ENCODE measurements at places on chromosomes 16 and 17.
A peak's percentile ranks its signal among the peaks of the same experiment; 100 is the strongest.

DNA sequence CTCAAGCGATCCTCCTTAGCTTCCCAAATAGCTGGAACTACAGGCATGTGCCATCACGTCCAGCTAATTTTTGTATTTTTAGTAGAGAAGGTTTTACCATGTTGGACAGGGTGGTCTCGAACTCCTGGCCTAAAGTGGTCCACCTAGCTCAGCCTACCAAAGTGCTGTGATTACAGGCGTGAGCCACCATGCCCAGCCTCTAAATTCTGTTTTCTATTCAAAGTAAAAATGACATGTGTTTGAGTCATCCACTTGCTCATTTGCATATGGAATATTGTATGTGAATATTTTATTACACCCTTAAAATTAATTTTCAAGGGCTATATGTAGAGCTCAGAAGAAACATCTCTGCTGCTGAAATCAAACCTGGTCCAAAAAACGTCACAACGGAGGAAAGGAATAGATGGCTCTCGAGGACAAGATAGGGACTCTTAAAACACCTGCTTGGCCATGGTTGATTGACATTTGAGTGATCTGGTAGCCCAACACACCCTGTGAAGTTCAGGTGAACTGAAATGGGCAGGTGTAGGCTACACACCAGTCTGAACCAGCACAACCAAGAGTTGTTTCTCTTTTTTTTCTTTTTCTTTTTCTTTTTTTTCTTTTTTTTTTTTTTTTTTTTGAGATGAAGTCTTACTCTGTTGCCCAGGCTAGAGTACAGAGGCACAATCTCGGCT is 51.1 kb downstream of the SF3B3 start:
- DNase-seq: no peak

GRCh38 chr16:81502396-81503070 is 57.9 kb downstream of the CMIP start:
- no peak for DNase-seq

- peak; percentile 47 for DNase-seq
Measured at GRCh38 chr17:73750975-73751374, 106.7 kb upstream of the SDK2 start.

DNA sequence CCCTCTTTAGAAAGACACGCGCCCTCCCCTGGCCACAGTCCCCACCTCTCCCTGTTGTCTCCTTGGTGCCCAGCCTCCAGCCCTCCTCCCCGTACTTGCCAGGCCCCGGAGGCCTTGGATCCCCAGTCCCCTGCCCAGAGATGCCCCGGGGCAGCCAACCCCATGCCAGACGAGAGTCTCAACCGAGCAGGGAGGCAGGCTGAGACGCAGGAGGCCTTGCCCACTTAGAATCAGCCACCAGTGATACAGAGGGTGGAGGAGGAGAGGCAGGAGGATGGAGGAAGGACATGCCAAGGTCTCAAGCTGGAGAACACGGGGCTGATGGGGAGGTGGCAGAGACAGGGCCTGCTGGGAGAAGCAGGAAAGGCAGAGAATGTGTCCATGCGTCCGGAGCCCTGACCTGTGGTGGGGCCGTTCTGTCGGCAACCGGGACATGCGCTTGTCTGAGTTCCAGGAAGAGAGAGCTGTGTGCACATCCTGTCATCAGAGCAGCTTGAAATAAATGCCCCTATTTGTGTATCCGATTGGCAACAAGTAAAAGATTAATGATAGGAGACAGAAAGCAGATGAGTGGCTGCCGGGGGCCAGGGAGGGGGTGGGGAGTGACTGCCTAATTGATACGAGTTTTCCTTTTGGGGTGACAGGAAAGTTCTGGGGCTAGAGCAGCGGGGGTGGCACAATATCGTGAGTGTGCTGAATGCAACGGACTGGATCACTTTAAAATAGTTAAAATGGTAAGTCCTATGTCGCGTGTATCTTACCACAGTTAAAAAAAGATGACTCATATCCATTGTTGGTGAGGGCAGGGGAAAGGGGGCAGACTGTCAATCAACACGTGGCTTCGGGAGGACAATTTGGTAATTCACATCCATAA is 44.7 kb upstream of the MEAK7 start:
- DNase-seq: no peak

- DNase-seq: no peak
Measured at GRCh38 chr17:65260626-65261025, 123.5 kb downstream of the RGS9 start.

DNA sequence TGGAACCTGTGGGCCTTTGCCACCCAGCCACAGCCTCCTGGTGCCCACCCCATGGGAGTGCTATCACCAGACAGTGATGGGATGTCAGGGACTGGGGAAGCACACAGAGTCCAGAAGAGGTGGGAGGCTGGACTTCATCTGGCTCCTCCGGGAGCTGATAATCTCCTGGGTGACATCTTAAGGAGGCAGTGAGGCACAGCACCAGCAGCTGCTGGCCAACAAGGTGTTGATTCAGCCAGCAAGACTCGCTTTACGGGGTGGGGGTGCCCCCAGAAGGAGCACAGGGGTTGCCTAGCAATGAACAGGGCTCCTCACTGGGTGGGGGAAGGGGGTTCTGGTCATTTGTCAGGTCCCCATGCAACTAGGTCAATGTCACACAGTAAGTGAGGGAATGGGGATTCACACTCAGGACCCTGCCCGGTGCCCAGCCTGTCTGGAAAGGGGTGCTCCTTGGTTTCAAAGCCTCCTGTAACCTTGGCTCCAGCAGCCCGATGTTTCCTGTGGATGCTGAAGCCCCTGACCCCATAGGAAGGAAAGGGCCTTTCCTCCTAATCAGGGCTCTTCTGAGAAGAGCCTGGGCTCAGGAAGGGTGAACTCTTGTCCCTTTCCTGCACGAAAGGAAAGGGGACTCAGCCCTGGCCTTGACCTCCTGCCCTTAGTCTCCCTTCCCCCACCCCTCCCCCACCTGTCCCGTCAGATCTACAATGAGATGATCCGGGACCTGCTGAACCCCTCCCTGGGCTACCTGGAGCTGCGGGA is 17.7 kb downstream of the KIF19 start:
- DNase-seq: no peak
